ENCODE measurements at places on chromosomes 1 and 21.

GRCh38 chr21:19981938-19982337 lies 1016.3 kb upstream of the NCAM2 start:
- DNase-seq = no peak

DNA sequence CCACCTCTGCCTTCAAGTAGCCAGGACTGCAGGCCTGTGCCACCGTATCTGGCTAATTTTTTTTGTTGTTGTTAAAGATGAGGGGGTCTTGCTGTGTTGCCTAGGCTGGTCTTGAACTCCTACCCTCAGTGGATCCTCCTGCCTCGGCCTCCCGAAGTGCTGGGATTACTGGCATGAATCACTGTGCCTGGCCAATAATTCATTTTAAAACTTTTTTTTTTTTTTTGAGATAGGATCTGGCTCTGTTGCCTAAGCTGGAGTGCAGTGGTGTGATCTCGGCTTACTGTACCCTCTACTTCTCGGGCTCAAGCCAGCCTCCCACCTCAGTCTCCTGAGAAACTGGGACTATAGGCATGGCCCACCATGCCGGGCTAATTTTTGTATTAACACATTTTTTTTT lies 3.5 kb downstream of the CDC73 start:
- no peak for DNase-seq

- no peak for DNase-seq
Measured at GRCh38 chr1:207034998-207035397, 2.4 kb upstream of the C1orf116 start.

DNA sequence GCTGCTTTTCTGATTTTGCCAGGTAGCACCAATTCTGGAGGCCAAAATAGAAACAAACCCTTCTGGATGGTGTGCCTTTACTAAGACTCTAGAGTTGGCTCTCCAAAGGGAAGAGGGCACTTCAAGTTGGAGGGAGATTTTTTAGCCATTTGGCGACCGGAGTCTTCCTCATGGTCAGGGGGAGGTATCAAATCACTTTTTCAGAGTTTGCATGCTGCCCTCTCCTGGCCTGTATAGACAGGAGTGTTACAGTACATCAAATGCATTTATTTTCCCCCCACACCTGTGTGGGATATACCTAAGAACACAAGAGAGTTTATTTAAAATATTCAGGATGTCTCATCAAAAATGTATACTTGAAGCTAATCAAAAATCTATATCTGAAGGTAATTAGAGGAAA lies 3.2 kb downstream of the GREM2 start:
- DNase-seq = no peak
